ENCODE measurements at places on chromosomes 1 and 21. TPM values are rescaled to one million over a fixed set of nuclear protein-coding genes. Genes with fewer than 3 reads are reported as not detected.

CFHR1 gene
- total RNA-seq, result 0.24 TPM

BMP8B gene
- 4.3 TPM for total RNA-seq

OR2L3 gene
- not detected for total RNA-seq

FAM167B gene
- total RNA-seq, result 0.45 TPM

AMY1C gene
- not detected for total RNA-seq

TRIM17 gene
- not detected for total RNA-seq

ISG15 gene
- 17.0 TPM for total RNA-seq

ATP1A4 gene
- not detected for total RNA-seq

PTCH2 gene
- 0.20 TPM for total RNA-seq

EXO1 gene
- 25.4 TPM for total RNA-seq

LCK gene
- total RNA-seq, result not detected

CD52 gene
- total RNA-seq, result not detected

SORT1 gene
- total RNA-seq, result 3.8 TPM

All from A549 treated with RU486 at 1 μM for 4 hours (cell line).